8988T (cell line): ENCODE measurements at places on chromosomes 2 and 18.
A peak's percentile ranks its signal among the peaks of the same experiment; 100 is the strongest.

GRCh38 chr2:150211164-150211631, 276.3 kb downstream of the RND3 start:
- DNase-seq, result no peak

DNA sequence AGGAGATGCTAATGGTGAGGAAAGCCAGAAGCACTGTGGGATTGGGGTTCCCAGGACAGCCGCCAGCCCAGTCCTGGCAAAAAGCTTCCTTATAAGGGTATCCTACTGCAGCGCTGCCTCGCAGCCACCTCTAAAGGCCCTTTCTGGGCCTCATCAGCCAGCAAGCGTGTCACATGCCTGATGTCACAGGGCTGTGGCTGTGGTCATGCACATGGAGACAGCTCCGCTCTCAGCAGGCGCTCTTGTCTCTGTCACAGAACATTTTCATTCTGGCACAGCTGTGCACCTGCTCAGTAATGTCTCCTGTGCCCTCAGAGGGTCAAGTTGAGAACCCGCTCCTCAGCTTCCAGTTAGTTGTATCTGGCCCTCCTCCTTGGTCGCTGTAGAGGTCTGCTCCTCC, 17.7 kb upstream of the MAL start:
- no peak for DNase-seq

- DNase-seq, result no peak
These were observed 1.4 kb downstream of the SUCLG1 start for GRCh38 chr2:84457686-84458085.

DNA sequence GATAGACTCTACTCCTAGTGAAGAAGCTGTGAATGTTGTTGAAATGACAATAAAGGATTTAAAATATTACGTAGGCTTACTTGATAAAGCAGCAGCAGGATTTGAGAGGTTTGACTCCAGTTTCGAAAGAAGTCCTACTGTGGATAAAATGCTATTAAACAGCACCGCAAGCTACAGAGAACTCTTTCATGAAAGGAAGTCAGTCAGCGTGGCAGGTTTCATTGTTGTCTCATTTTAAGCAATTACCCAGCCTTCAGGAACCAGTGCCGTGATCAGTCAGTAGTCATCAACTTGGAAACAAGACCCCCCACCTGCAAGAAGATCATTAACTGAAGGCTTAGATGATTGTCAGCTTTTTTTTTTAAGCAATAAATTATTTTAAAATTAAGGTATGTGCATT, 14.0 kb downstream of the USP14 start:
- DNase-seq, result no peak

GRCh38 chr2:21358976-21359375, 235.2 kb downstream of the TDRD15 start:
- no peak for DNase-seq

- no peak for DNase-seq
These were observed 370.9 kb upstream of the ZEB2 start for GRCh38 chr2:144890828-144891227.

DNA sequence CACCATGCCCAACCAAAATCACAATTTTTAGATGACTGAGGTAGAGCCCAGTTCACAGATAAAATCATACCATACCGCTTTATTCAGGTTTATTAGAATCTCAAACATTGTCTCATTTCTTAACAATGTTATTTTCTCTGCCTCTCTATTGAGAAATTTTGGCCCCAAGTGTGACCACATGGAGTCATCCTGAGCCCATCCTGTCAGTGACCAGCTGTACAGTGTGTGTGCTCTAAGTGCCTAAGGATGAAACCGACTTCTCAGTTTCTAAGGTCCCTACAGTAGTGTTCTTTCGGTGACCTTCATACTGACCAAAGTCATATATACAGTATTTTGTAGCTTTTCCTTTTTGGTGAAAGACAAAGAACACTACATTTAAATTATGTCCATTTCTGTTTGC, 123.7 kb upstream of the MSTN start:
- no peak for DNase-seq

DNA sequence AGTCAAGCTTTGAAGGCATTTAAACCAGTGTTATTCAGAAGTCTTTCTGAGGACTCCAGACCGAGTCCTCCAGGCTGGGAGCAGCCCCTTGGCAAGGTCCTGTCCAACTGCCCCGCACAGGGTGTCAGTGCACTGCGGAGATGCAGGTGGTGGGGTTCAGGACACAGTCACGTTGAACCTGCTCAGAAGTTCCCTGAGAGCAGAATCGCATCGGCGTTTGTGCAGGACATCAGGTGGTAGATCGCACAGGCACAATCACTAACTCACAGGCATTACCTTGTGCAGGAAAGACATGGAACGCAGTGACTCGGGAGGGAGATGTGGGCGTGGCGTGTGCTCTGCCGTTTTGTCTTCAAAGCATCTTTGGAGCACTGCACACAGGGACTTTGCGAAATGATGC, 10.4 kb downstream of the COPS9 start:
- no peak for DNase-seq

DNA sequence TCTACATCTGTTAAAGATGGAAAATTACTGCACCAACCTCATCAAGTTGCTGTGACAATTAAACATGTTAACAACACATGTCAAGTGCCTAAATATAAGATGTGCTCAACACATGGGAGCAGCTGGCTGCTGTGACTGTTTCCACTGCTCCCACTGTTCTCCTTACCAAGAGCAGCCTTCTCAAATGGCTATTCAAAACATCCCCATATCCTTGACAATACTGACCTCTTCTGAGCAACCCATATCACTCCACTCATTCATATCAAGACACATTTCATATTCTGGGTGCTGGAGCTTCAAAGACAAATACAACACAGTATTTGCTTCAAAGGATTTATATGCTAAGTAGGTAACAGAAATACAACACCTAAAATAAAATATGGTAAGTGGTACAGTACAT, 60.3 kb downstream of the PIAS2 start:
- DNase-seq, result no peak

GRCh38 chr18:5106730-5107129, 90.3 kb downstream of the AKAIN1 start:
- no peak for DNase-seq

DNA sequence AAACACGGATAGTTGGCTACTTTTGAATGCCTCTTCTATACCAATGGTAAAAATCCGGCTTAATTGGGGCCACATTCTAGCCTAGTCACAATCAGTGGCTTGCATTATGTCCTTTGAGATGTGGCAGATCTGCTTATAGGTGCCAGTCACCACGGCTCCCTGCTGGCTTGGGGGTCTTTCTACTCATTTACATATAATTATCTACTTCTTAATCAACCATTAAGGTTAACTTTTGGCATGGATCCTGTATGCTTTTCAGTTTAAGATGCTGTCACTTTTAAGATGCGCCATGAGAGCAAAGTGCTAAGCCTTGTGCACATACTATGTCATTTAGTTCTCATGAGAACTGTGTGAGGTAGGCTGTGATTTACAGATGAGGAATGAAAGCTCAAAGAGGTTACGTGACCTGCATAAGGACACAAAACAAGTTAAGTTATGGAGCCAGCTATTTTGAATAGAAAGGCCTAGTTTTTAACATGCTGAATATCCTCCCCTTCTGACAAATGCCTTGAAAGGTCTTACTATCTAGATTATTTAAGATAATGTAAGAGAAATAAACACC, 4.1 kb downstream of the NEDD4L start:
- DNase-seq, result no peak

GRCh38 chr2:240569523-240569997, 1.3 kb downstream of the RNPEPL1 start:
- no peak for DNase-seq

DNA sequence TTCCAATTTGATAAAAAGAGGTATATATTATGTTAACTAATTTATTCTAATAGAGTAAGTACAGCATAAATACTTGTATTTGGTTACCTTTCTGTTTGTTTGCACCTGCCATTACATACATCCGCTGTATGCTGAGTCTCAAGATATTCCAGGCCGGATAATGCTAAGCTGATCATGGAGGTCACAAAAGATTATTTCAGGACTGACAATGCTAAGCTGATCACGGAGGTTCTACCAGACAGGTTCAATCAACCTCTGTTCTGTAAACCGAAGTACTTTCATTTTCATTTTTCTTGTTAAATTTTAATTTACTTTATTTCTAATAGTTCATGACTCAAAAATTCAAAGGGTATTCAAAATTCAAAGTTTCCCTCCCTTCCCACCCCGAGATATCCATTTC, 31.1 kb downstream of the PNO1 start:
- no peak for DNase-seq

- DNase-seq, result no peak
These were observed 13.5 kb downstream of the STK39 start for GRCh38 chr2:168233726-168234406.

DNA sequence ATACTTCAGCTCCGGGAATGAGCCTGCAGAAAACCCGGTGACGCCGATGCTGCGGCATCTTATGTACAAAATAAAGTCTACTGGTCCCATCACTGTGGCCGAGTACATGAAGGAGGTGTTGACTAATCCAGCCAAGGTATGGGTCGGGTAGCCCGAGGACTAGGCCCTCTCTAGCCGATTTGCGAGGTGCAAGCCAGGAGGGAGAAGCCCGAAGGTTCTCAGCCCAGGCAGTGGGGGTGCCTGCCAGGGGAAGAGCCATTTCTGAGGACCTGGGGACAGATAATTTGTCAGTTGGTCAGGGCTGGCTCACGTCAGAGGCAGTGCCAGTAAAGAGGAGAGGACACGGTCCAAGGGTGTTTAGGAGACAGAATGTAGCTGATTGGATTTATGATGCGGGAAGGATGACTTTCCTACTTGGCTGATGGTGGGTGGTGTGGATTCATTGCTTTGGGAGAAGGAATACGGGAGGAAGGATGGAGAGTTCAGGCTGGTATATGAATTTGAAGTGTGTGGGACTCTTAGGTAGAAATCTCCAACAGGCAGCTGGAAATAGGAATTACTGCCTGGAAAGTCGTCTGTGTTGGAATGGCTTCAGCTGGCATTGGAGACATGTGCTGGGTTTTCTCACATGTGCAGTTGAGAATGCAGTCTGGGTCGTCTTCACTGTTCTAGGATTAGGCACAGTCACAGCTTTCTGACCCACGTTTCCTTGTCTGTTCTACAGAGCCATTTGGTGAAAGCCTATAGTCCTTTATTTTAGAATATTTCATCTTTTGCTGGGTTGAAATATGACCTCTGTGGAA, 874 bp downstream of the NDUFAF7 start:
- DNase-seq, result no peak

DNA sequence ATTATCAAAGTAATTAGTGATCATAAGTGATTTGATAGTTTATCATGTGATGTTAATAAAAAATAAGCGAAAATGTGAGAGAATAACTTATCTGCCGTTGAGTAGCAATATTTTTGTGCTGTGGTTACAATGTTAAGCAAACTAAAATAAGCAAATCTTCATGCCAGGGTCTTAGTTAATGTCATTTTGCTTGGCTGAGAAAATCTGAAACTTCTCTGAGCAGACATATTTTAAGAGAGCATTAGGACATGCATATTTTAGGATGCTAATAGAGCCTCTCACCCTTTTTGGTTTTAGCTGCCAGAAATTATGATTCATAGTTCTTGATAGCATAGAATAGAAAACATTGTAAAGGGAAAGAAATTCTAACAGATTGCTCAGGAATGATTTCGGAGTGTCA, 233.5 kb upstream of the ZEB2 start:
- no peak for DNase-seq

DNA sequence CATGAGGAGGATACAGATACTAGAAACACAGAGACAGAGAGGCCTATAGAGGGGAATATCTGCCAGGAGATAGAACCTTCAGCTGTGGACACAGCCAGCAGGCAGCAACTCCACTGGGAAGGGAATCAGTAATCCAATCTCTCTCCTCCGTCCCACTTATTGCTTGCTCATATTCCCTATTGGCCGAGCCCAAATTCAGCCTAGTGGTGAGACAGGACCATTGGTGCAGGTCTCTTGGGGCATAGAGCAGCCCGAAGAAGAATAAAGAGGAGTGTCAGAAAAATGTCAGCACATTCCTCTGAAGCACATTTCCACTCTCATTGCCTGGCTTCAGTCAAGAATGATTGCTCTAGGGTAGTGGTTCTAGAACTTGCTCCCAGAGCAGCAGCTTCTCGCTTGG, 1091.5 kb upstream of the GYPC start:
- DNase-seq, result no peak

- DNase-seq, result no peak
These were observed 8.7 kb downstream of the NXPH2 start for GRCh38 chr2:138771534-138771933.

DNA sequence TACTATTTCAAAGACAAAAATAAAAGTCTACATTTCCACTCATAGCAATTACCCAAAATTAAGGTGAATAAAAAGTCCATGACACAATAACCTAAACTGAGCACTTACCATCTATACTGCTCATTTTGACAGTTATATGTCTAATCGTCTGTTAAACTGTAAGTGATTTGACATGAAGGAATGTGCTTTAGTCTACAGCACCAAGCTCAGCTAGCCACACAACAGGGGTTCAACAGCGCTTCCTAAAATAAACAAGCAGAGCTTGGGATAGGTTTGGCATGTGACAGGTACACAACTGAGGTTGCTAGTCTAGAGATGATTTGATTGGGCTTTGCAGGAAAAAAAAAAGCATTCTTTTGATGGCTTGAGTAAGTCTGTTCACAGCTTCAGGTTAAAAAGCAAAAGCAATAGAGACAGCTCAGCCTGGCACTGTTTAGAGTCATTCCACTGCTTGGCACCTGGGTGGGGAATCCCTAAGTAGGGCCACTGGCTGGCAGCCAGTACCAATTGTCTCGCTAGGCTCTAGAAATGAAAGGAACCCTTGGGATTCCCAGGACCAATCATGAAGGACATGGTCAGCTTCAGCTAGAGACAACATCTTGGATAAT, 78.6 kb downstream of the BARD1 start:
- DNase-seq, result no peak

DNA sequence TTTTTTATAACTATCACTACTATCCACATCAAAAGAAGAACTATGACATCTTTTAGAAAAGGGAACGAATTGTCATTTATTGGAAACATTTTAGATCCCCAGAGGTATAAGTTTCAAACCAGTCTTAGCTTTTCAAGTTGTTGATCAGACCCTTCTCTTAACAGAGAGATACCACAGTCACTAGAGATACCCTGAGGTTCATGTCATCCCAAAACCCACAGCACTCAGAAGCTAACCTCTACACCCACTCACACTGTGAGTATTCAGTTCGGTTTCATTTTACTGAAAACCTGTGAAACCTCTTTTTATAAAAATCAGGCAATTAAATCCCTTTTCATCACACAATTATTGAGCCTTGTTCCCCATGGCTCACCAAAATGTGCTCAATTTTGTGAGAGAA, 156.2 kb downstream of the DTNA start:
- DNase-seq, result no peak

DNA sequence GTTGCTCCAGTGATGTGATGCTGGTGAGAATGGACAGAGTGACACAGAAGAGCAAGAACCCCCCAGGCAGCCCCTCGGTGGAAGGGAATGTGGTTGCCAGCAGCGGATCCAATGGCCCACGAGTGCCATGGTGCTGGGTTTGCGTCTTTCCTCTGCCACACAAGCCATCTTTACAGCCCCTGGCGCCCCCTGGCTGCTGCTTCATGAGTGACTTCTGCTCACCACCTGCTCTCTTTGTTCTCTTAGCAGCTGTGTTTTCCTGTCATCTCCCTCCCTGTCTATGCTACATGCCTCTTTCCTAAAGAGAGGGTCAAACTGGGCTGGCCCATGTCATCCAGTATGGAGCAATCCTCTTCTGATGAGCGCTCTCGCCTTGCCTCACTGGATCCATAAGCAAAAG, 300.0 kb upstream of the SMIM21 start:
- peak; percentile 5 for DNase-seq
